ENCODE measurements at places on chromosomes 6 and 20.
A peak's percentile ranks its signal among the peaks of the same experiment; 100 is the strongest.

- no peak for DNase-seq
These were observed 65.7 kb downstream of the PSMG4 start for GRCh38 chr6:3324262-3324942.

GRCh38 chr6:26554697-26555504 lies 16.7 kb downstream of the HMGN4 start:
- peak; percentile 36 for DNase-seq

- no peak for DNase-seq
These were observed 38.9 kb downstream of the HNF4A start for GRCh38 chr20:44394452-44394701.

DNA sequence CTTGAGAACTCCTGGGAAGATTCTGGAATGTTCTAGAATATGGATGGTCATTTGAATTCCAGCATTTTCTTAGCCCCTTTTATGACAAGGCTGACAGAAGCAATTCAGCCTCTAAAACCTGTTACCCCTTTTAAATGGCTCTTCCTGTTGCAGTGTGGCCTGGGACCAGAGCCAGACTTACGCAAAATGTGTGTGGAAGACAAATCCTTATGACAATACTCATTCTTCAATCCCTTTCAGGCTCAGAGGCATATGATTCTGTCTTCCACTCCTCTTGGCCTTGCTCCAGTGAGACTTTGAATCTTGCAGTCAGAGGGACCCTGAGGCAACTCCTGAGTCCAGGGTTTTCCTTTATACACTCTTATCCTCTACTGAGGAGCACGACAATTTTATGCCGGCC lies 287.0 kb downstream of the CLIC5 start:
- no peak for DNase-seq

DNA sequence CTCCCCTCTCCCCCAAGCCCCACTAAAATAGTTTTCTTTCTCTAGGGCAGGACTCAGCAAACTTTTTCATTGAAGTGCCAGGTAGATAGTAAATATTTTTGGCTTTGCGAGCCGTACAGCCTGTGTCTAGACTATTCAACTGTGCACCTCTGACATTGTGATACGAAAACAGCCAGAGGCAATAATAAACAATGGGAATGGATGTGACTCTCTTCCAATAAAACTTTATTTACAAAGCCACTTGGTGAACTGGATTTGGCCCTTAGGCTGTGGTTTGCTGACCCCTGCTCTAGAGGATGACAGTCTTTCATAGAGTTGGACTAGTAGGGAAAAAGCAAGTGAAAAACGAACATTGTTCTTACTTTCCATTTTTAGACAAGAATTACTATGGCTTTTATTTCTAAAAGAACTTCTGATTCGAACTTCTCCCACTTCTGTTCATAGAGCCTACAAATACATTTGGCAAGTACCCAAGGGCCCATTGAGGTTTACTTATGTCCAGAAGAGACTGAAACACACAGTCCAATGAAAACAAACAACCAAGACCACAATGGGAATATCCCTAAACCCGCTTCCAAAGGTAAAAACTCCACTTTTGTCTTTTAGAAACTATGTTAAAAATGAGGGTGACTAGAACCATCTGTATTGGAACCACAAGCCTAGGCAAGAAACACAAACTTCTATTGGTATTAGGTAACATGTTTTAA lies 46.4 kb upstream of the CDKAL1 start:
- DNase-seq: no peak

GRCh38 chr6:54112151-54112650 lies 958 bp downstream of the MLIP start:
- DNase-seq: no peak

DNA sequence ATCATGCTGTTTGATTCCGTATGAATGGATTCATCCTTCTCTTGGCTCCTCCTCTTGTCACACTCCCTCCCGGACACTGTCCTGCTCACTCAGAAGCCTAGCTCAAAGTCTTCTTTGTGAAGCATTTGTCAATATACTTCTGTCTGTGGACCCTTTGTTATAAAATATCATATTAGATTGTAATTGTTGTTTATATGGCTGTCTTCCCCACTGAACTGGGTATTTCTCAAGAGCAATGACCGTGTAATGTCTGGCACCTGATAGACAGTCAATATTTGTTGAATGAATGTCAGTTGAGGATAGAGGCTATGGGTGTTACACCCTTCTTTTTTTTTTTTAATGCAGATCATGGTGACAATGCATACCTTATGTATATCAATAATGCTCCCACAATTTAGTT lies 335.3 kb downstream of the SOX4 start:
- no peak for DNase-seq

GRCh38 chr6:92892626-92893170 lies 526.7 kb downstream of the EPHA7 start:
- no peak for DNase-seq
